ENCODE measurements at places on chromosomes 1 and 21.

- no peak for DNase-seq
Observed at GRCh38 chr1:239125893-239126292, 260.5 kb upstream of the CHRM3 start.

DNA sequence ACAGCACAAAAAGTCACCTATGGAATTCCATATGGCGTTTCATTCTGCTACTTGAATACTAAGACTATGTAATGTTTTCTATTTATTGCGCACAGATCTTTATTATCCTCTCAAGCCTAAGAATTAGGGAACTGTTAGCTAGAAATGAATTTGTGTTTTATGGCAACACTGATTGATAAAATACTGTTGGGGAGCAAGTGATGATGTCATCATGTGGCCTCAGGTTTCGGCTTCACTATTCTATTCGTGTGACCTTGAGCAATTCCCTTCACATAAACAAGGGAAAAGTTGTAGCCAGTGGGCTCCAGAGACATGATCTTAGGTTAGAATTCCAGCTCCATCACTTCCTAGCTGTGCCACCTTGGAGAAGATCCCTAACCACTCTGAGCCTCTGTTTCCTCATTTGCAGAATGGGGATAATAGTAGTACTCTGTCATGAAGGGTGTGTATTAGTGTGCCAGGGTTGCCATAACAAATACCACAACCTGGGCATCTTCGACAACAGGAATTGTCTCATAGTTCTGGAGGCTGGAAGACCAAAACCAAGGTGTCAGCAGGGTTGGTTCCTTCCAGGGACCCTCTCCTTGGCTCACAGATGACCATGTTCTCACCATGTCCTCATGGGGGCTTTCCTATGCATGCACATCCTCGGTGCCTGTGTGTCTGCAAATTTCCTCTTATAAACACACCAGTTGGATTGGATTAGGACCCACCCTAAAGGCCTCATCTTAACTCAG, 371.2 kb downstream of the RRAGC start:
- DNase-seq = no peak

DNA sequence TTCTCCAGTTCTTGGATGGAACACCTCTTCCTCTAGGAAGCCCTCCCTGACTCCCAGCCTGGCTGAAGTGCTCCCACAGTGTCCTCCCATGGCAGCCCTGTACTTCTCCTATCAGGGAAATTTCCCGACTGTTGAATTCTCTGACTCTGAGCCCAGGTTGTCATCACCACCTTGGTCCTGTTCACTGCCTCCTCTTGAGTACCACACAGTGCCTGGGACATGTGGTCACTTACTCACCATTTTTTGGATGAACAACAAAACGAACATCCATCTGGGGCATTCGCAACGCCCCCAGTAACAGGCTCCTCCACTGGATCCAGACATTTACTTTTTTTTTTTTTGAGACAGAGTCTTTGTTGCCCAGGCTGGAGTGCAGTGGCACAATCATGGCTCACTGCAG, 37.4 kb downstream of the CHD5 start:
- no peak for DNase-seq

DNA sequence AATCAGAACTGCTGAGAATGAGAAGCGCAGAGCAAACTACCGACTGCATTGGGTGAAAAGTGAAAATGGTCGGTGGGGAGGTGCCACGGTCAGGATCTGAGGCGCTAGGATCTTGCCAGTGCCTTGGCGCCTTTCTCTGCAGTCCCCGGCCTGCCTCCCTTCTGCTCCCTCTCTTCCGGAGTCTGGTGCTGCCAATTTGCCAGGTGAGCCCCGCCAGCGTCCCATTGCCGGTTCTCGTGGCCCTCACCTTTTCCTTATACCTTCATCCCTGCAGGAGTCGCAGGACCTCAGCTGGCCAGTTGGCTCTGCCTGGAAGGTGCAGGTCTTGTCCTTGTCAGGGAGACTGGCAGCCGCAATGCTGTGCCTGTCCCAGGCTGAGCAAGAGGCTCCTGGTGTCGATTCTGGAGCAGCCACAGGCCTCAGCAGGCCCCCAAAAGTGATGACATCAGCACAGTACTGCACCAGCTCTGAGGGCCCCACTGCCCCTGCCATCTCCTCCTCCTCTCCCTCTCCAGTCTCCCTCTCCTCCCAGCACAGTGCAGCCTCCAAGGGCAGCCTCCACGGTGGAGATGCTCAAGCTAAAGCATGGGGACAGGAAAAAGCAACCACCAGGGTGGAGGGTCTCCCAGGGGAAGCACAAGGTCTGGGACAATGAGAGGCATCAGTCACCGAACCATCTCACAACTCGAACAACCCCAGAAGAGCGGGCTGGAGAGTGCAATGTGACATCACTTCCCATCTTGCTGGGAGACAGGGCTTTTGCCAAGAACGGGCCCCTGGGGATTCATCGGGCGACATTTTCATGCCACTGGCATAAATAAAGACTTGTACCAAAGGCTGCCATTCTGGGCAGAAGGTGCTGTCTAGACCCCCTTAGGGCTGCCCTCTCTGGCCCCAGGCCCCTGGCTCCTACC, 37.1 kb upstream of the H6PD start:
- DNase-seq = no peak

- peak; percentile 46 for DNase-seq
Observed at GRCh38 chr21:45923146-45923545, 58.4 kb upstream of the COL6A1 start.

DNA sequence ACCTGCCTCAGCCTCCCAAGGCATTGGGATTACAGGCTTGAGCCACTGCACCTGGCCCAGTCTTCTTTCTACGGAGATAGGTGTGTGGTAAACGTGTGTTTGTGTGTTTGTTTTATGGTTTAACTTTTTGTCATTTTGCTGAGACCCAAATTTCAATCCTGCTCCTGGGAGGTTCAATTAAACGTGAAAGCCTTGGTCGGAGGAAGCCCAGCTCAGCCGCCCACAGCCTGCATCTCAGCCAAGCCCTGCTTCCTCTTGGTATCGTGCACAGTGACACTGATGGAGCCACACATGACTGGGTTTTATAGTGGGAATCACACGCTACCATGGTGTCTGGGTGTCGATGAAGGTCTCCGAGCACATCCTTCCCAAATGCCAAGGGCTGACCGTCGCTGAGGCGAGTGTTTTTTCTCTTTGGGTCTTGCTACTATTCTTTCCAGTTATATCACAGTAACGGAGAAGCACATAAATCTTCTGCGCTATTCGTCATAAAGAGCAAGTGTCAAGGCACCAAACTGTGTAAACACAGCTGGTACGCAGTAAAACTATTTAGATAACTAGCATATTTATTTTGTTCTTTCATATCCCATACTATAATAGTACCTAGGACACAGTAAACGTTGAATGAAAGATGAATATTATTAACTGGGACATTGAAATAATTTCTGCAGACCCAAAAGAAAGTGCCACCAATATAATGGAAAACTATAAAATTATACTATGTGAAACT, 39.3 kb downstream of the HLCS start:
- DNase-seq = no peak

- no peak for DNase-seq
Observed at GRCh38 chr1:85144351-85144750, 56.5 kb downstream of the SYDE2 start.

DNA sequence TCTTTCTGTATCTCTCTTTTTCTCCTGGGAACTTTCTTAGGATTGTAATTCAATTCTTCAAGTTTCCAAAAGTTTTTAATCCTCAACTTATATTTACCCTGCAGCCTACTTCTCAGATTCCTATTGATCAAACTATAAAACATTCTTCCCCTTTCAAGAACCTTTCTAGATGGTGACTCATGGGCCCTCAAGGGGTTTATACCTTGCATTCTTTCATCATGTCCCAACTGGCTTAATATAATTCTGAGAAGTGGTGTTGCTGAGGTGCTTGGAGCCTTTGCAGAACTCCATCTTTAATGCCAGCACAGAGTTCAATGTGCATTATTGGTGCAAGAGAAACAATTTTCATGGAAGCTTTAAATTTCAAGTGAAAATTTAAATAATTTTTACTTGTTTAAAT, 273.4 kb downstream of the VAV3 start:
- DNase-seq = no peak

DNA sequence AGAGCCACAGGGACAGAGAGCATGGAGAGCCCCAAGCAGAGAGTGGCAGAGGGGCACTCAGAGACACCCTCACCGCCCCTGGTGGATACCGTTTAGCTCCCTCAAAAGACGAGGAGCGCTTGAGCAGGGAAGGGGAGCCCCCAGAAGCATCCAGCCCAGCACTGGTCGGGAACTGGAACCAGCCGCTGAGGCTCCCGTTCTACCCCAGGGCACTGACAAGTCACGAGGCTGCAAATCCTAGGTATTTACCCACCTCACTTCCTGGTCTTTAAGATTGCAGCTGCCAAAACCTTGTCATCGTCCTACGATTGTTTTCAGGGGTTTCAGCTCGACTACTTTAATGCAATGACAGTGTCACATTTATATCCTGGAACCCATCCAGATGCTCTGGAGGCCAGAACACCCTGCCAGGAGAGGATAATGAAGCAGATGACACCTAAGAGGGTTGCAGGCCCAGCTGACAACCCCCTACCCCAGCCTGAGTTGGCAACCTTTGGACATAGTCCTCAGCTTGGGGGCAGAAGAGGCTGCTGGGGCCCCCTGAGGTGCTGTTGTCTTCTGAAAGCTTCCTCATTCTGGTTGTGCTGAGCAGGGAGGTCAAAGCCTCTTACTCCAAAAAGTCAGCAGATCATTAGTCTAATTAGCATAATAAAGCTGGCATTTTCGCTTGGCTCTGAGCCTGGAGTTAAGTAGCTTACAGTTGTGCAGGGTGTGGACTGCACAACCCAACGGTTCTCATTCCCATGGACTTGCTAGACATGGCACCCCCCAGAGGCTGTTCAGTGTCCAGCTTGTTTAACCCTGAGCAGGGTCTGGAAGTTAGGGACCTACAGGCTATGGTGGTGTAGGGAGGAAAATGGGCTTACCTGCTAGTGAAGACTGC, 20.6 kb upstream of the BACE2 start:
- DNase-seq = no peak

GRCh38 chr1:114466334-114467014, 44.5 kb downstream of the TRIM33 start:
- no peak for DNase-seq

GRCh38 chr21:39441502-39442475, 3.8 kb downstream of the LCA5L start:
- DNase-seq = peak; percentile 90

DNA sequence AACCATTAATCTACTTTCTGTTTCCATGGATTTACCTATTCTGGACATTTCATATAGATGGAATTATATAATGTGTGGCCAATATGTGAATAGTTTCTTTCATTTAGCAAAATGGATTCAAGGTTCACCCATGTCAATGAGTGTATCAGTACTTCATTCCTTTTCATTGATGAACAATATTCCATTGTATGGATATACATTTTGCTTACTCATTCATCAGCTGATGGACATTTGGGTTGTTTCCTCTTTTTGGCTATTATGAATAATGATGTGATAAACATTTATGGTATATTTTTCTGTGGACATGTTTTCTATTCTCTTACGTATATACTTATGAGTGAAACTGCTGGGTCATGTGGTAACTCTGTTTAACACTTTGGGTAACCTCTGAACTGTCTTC, 97.8 kb downstream of the SCMH1 start:
- peak; percentile 22 for DNase-seq

DNA sequence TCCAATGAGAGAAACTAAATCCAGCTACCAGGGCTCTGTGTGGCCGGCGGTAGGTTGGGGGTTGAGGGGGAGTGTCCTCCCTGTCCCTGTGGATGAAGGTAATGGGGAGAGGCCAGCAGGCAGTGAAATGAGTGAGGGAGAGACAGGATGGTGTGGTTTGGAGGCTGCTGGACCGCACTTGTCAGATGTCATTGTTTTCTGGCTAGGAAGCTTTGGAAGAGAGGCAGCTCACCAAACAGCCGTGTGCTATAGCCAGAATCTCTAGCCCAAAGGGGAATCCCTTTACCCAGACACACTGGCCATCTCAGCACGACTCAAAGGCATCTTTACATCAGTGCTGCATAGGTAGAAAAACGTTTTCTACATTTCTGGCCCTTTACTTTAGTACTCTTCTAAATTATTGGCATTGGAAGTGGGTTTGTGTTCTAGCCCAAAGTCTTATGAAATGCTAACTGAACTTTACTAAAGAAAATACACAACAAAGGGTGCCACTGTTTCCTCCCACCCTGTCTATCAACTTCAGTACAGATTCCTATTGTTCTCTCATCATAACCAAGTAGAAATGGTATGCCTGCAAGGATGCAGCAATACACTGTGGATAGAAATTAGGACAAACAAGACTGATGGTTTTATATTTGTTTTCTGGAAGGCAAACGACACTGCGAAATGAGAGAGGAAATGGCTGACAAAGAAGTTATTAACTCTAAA, 95.9 kb upstream of the COA6 start:
- DNase-seq = no peak

GRCh38 chr1:231679109-231679508, 52.5 kb downstream of the DISC1 start:
- DNase-seq = no peak

DNA sequence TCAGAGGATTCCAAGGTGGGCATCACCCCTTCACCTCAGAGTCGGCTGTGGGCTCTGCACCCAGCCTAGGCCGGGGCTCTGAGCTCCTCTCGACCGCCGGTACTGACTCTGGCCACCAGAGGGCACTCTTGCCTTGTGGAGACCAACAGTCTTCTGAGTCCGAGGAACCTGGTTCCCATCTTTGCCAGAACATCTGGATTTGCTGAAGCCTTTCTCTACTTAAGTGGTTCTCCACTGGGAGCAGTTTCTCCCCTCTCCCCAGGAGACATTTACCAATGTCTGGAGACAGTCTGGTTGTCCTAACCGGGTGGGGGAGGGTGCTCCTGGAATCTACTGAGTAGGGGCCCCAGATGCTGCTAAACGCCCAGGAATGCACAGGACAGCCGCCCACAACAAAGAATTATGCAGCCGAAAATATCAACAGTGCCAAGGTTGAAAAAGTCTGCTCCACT, 9.4 kb downstream of the ETV3L start:
- peak; percentile 91 for DNase-seq

DNA sequence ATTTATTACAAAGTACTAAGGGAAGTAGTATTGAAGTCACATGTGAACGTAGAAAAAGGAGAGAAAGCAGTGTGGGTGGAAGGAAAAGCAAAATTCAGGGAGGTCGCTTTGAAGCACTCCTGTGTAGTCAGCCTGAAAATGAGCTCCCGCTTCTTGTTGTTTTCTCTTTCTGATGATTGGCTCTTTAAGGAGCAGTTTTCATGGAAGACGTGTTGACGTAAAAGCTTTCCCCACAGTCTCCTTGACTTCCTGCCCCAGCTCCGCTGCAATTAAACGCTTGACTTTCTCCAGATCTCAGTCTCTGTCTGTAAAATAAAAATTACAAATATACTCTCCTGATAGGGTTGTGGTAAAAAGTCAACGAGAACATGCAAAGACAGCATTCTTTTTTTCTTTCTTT, 661.5 kb upstream of the ZP4 start:
- DNase-seq = no peak

Data from OCI-M1 (cell line).